CD4-positive, alpha-beta T cell treated with Interleukin-2 at 100 ng/mL for 4 hours (primary cell): ENCODE measurements at places on chromosomes 2 and 18.
A peak's percentile ranks its signal among the peaks of the same experiment; 100 is the strongest.

GRCh38 chr2:109234355-109234754 lies 105.3 kb downstream of the SH3RF3 start:
- DNase-seq = no peak

DNA sequence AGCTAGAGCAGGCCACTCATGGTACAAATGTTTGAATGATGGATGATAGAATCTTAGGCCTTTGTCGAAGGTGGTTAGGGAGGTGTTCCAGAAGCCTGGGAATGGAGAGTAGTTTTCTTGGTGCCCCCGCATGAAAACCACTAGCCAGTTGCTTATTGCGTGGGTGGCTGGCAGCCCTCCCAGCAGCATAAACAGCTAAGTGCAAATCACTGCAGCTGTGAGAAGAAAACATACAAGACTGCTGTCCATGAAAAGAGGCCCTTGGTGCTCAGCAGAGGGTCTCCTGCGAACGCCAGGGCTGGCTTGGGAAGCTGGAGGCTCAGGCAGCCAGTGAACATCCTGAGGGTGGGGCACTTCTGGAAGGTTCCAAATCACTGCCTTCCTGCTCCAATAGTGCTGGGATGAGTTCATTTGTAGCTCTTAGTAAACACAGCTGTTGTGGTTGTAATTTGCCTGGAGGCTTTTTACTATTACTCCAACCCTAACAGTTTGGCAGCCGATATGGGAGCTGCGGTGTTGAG lies 118.8 kb downstream of the MGAT5 start:
- no peak for DNase-seq

DNA sequence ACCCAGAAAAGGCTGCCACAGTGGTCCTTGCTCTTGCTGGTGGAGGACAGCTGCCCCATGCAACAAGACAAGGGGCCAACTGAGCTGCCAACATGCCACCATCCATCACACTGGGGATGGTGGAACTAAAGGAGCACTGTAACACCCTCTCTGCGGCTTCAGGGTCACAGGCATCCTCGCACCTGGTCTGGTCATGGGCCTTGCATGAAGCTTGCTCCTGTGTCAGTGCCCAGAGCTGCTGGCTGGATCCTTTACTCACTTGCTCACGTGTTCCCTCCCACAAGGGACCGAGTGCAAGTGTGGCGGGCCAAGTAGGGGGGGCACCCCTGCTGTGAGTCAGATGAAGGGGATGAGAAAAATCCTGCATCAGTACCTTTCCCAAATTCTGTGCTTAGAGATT lies 972.3 kb upstream of the DDX18 start:
- DNase-seq = no peak

GRCh38 chr18:8795586-8796325 lies 90.4 kb downstream of the MTCL1 start:
- no peak for DNase-seq

DNA sequence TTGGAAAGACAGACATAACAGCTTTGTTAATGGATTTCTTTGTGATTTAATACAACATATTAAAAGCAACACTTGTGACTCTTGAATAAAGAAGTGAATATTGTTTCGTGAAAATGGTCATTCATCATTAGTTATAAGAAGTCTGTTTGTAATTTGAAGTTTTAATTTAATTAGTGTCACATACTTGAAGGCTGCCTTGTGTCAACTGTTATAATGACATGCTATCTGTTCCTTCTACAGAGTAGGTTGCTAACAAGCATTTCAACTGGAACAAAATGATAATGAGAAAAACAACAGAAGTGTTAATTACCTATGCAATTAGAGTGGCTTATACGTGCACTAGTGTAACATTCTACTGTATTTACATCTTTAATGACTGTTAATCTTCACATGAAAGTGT lies 624.7 kb downstream of the LRP1B start:
- DNase-seq = no peak

DNA sequence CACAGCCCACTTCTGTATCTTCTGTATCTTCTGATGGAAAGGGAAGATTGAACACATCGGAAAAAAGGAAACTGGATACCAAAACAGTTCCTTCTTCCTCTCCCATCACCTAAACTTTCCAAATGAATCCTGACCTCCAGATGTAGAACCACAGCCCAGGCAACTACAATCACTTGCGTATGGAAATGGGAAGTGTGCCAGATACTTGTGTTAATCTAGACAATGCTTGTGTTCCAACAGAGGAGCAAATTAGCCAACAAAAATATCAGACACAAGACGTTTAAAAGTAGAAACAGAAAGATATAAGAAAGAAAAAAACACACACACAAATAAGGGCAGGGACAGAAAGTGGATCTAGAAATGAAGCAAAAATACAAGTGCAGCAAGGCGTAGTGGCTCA lies 31.4 kb upstream of the DUSP2 start:
- no peak for DNase-seq

GRCh38 chr18:9971313-9971920 lies 57.6 kb downstream of the VAPA start:
- DNase-seq = peak; percentile 77
